ENCODE measurements at places on chromosomes 2 and 18. TPM values are rescaled to one million over a fixed set of nuclear protein-coding genes. Genes with fewer than 3 reads are reported as not detected.

- DNase-seq, result no peak
Observed at GRCh38 chr2:109478906-109479493, 134.8 kb downstream of the SEPTIN10 start.

DNA sequence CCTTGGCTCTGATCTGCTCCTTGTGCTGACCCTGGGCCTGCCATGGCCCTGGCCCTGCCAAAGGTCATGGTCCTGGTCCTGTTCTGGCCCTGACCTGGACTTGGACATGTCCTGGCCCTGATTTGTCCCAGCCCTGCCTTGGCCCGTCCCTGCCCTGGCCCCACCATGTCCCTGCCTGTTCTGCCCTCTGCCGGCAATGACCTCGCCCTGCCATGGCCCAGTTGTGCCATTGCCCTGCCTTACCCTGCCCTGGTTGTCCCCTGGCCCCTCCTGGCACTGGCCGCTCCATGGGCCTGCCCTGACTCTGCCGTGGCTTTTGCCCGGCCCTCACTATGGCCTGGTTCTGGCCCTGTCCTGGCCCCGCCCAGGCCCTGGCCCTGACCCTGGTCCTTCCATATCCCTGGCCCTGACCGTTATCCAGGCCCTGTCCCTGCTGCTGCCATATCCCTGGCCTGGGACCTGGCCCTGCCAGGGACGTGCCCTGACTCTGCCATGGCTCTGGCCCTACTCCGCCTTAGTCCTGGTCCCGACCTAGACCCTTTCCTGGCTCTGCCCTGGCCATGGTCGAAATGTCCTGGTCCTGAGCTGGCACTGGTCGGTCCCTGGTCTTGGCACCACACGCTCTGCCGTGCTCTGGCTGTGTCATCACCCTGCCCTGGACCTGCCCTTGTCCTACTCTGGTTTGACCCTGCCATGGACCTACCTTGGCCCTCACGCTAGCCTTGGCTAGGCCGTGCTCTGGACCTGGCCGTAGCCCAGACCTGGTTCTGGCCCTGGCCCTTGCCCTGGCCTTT, 6.8 kb upstream of the ANKRD62 start:
- no peak for DNase-seq

DNA sequence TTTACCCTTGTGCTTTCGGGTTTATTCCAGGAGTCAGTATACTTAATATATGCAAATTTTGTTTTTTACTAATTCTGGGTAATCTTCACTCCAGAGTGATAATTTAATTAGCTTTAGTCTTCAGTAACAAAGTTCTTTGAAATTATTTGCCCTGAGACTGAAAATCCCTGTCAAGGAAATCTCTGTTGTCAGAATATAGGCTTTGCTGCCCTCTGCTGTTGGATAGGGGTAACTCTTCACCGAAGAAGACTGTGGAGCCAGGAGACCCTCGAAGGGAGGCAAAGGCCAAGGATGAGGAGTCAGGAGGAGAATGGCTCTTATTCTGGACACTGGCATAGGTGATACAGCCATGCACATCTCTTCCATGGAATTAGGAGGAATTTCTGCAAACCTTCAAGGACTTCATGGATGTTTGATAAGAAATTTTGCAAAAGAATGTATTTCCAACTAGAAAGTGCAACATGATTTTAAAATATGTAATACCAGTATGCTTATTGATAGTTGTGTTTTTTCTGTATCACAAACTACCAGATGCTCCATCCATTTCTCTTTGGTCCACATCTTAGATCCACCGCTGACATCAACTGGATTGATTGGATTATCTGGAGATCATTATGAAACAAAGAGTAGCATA, 182.3 kb downstream of the RDH14 start:
- DNase-seq, result peak; percentile 37

DNA sequence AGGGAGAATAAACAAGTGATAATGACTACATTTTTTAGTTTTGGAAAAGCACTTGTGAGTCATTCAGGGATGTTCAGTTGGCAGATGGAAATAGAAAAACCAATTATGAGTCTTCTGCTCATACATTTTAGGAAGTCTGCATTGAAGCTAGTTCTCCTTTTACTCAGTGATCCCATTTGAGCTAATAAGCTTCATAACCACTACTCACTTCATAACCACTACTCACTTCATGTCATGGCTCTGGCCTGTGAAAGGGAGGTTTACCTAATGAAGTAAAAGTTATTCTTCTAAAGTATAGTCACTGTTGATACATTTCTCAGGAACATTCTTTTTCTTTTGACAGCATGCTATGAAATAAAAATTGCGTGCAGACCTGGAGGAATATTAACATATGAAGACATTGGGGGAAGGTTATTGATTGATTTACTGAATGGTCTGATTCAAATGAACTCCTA, 948.7 kb downstream of the TSN start:
- DNase-seq, result no peak

Gene SERPINB10
- 2.8 TPM for total RNA-seq

Gene TM4SF20
- total RNA-seq, result 0.16 TPM

Gene CRYGC
- not detected for total RNA-seq

Gene CPO
- not detected for total RNA-seq

Gene IL1R1
- 23.9 TPM for total RNA-seq
